ENCODE measurements at places on chromosomes 13 and 19. TPM values are rescaled to one million over a fixed set of nuclear protein-coding genes. Genes with fewer than 3 reads are reported as not detected.

The FAM216B gene
- polyA plus RNA-seq = not detected

DNA sequence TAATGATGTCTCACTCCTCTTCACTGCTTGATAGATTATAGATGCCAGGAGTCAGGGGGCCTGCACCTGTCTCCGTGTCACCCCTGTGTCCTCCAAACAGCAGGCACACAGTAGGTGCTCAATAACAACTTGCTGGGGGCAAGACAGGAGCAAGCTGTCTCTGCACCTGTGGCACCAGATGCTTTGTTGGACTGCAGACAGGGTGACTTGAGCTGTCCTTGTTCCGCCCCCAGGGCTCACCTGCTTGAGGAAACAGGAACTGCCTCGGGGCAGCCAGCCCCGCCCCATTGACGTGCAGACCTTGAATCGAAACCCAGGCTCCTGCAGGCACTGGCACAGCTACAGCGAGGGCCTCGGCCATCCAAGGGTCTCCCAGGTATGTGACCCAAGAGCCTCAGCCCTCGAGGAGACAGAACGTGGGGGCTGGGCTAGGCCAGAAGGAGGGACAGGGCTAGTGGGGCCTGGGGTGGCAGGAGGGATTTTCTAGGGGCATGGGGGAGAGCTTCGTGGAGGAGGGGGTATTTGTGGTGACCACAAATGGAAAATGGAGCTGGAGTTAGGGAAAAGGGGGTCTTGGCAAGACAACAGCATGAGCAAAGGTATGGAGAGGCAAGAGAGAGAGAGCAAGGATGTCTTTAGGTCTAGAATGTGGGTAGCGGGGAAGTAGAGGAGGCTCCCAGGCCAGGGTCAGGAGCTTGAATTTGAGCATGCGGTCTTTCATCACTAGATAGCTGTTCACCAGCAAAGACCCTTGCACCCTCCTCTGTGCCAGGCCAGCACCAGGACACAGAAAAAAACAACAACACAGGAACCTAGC lies at the start of gene HSH2D:
HSH2D (plus strand) TSS at position 287 of the 817 bp plus-strand sequence. CDS start 5,066 bp downstream, outside the sequence.
- no peak for DNase-seq

DNA sequence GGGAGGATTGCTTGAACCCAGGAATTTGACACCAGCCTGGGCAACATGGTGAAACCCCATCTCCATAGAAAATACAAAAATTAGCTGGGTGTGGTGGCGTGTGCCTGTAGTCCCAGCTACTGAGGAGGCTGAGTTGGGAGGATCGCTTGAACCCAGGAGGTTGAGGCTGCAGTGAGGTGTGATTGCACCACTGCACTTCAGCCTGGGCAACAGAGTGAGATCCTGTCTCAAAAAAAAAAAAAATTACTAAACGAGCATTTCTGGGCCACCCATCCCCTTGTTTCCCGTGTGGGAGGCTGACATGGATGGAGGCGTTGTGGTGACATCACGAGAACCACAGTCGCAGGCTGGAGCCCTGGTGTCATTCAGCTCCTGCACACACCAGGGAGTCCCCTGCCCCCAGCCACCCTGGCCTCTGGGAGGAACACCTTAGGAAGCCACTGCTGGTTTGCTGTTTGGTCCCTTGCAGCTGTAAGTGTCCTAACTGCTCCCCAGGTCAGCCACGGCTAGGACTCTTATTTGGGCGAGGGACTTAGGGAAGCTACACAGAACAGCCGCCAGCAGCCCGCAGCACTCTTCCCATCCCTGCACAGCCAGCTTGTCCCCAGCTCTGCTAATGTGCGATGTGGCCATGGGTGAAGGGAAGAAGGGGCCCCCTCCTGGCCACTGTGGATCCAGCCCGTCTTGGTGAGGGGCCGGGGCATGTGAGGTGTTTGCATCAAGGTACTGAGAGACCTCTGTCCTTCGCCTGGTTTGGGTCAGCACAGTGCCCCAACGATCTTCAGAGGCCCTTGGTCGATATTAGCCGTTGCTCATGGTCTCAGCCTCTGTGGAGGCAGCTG lies 12.7 kb downstream of the NKPD1 start:
- no peak for DNase-seq

The KLK10 gene
- polyA plus RNA-seq = not detected

- no peak for DNase-seq
These were observed 1.6 kb upstream of the TTC9B start for GRCh38 chr19:40219721-40220276.

GRCh38 chr13:43514311-43514710 lies 272.5 kb downstream of the ENOX1 start:
- DNase-seq = no peak

DNA sequence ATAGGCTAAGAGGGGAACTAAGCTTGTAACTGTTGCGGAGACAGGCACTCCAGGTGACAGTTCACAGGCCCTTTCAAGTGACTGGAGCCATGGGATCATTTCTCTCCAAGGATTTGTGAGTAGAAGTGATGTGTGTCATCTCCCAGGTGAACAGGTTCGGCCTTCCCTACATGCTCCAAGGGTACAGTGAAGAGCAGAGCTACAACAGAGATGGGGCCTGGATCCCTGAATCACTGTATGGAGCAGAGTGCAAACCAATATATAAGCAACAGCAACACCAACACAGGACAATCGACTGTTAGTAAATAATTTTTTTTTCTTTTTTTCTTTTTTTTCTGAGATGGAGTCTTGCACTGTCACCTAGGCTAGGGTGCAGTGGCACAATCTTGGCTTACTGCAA lies 15.0 kb downstream of the ZSCAN18 start:
- DNase-seq = no peak

- DNase-seq = no peak
These were observed 4.4 kb downstream of the CILP2 start for GRCh38 chr19:19542507-19542906.

DNA sequence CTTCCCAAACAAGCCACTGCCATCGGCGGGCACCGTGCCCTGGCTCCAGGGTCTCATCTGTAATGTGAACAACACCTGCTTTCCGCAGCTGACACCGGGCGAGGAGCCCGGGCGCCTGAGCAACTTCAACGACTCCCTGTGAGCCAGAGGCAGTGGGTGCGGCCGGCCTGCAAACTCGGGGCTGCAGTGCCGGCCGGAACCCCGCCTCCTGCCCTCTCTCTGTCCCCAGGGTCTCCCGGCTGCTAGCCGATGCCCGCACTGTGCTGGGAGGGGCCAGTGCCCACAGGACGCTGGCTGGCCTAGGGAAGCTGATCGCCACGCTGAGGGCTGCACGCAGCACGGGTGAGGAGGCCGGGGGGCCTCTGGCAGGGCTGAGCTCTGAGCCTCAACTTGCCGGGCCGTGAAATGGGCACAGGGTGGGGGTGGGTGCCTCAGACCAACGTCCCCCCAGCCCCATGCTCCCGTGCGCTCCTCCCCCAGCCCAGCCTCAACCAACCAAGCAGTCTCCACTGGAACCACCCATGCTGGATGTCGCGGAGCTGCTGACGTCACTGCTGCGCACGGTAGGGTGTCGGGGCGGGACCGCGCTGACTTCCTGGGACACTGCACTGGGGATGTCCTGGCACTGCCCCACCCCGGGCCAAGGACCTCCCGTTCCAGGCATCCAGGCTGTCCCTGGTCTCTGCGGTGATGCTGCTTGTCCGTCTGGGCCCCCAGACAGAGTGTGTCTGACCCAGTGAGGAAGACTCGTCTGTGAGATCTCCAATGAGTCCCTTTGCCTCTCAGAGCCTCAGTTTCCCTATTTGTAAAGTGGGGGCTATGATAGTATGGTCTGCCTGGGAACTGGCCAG lies 2.2 kb downstream of the ABCA7 start:
- DNase-seq = peak; percentile 77

DNA sequence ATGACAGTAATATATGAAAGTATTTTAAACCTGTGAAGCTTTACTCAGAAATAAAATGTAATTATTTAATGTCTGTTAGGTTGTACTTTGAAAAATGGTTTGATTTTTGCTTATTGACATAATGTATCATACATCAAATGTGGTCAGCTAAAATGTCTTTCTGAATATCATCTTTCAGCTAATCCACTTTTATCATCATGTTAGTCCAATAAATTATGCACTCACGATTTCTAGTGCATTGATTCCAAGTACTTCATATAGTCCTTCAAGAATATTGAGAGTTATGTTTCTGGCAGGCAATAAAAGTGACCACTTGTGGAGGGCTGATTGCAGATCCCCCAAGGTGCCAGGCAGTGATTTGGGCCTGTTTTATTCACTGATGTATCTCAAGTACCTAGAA lies 1204.1 kb downstream of the OLFM4 start:
- DNase-seq = no peak

The TMEM272 gene
- polyA plus RNA-seq = 0.09 TPM

DNA sequence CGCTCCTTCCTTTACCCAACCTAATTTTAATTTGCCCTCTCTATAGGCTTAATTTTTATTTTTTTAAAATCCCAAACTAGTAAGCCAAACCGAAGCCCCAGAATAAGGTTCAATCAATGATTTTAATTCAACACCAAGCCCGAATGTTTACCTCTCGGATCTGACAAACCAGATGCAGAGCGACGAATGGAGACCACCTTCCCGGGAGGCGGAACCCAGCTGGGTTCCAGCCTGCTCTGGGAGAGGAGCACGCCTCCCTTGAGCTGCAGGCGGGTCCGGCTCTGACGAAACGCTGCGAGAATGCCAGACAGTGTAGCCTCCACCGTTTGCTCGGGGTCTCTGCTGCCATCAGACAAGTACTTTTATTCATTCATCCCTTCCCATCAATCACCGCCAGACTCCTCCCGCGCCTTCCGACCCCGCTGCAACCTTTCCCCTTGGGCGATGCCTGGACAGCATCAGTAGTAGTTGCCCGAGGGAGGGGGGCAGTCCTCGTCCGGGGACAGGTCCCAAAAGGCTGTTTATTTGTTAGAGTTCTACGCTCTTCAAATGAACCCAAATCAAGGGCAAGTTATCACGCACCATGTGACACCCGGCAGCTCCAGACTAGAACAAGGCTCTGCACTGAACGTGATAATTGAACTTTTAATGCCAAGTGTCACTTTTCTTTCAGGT lies 752 bp upstream of the EDNRB start:
- DNase-seq = no peak

GRCh38 chr19:52917531-52917930 lies 5.7 kb downstream of the ZNF888 start:
- no peak for DNase-seq

GRCh38 chr19:835210-835810 lies 5.5 kb upstream of the PRTN3 start:
- no peak for DNase-seq

The VSTM1 gene
- not detected for polyA plus RNA-seq

- no peak for DNase-seq
These were observed 262.6 kb upstream of the RXFP2 start for GRCh38 chr13:31476753-31477152.

- DNase-seq = no peak
These were observed 156.2 kb downstream of the STK24 start for GRCh38 chr13:98420554-98421175.

The PLIN4 gene
- 0.07 TPM for polyA plus RNA-seq

DNA sequence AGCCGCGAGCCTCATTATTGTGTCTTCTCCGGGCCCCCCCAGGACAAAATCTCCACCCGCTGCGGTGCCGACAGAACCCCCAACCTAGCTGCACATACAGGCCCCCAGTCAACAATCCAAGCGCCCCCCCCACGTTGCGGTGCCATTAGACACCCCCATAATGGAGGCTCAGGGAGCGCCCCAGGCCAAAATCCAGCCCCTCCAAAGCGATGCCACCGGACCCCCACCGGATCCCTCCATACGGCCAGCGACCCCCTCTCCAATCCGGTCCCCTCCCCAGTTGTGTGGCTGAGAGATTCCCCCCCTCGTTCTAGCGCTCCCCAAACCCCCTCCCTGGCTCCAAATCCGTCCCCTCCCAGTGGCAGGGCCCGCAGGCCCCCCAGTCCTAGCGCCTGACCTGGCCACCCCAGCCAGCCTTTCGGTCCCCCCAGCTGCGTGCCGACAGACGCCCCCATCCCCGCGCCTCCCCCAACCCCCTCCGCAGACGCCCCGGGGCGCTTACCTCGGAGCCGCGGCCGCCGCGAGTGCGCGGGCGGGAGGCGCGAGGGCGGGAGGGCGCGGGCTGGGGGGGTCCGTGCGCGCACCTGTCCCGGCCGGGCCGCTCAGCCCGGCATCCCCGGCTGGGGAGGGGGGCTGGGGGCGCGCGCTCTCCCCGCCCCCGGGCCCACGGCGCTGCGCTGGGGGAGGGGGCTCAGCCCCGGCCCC lies 21.6 kb upstream of the SEMA6B start:
- DNase-seq = peak; percentile 83

The SULT2A1 gene
- polyA plus RNA-seq = not detected

DNA sequence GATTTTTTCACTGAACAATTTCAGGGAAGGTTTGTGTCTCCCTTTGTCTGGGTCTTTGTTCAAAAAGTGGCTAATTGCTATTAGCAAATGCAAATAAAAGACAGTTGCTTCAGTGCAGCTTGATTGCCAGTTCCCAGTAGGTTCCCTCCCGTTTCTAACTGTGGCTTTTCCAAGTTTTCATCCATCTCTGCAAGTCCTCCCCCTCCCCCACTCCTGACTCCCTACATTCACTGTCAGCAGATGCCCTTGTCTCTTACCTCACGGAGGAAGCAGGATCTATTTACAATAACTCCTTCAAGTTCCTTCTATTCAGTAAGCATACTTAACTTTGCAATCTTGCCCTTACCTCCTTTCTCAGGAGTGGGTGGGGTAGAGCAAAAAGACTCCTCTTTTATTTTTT lies 55.4 kb upstream of the SCEL start:
- no peak for DNase-seq

DNA sequence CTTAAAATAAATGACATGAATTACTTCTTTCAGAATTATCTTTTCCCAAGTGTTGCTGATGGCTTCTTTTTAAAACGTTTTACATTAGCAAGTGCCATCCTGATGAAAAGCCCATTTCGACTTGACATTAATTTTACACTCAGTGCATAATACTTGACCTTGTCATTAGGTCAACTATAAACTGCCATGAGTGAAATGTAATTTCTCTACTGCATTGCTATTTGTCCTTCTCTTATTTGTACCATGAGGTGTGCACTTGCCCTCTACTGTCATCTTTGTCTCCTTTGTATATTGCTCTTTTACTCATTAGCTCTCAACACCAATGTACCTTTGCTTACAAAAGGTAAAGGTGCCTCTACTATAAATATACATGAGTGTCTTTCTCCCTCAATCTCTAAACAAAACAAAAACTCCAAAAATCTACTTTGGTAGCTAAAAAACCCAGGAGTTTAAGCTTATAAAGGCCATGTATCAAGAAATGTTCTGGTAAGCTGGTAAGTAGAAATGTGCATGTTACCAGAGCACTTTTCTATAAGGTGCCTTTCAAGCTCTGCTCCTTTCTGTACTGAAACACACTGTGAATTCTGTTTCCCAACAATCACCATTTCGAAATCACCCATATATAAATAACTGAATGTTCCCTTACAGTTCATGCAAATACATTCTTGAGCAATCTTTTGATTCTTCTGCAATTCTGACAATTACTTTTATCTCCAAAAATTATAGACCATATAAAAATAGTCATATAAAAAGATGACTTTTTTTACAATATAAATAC lies 351.4 kb downstream of the SLITRK5 start:
- DNase-seq = no peak

- no peak for DNase-seq
These were observed 34.4 kb upstream of the FXYD3 start for GRCh38 chr19:35081201-35081600.

The ZNF534 gene
- not detected for polyA plus RNA-seq
